GM18507 (cell line): ENCODE measurements at places on chromosomes 5 and 9.
A peak's percentile ranks its signal among the peaks of the same experiment; 100 is the strongest.

- DNase-seq = no peak
Measured at GRCh38 chr5:114438471-114438870, 76.6 kb downstream of the KCNN2 start.

- DNase-seq = peak; percentile 39
Measured at GRCh38 chr5:112492291-112492690, 73.2 kb upstream of the EPB41L4A start.

GRCh38 chr5:139878093-139878492, 82.5 kb downstream of the PSD2 start:
- no peak for DNase-seq

DNA sequence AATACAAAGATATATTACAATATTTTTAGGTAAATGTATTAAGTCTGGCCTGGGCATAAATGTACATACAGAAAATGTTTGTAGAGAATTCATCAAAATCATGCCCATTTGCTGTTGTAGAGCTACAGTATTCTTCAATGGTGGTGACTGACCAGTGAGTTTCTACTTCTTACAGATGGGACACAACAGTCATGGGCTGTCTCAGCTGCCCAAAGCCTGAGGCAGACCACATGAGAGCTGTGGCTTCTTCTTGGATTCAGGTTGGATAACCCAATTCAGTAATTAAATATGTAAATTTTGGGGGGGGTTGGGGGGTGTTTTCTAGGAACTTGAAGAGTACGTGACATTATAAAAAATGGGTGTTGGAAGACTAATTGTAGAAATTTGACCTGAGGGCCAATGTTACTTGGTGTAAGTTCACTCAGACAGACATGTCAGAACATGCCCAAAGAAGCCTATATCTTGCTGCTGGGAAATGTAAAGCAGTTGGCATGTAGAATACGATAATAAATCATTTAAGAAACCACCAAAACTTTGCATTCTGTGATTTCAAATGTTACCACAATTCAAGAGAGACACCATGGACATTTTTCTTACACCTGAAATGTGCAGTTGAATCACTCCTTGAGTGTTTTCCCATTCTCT, 17.9 kb downstream of the STARD4 start:
- no peak for DNase-seq

DNA sequence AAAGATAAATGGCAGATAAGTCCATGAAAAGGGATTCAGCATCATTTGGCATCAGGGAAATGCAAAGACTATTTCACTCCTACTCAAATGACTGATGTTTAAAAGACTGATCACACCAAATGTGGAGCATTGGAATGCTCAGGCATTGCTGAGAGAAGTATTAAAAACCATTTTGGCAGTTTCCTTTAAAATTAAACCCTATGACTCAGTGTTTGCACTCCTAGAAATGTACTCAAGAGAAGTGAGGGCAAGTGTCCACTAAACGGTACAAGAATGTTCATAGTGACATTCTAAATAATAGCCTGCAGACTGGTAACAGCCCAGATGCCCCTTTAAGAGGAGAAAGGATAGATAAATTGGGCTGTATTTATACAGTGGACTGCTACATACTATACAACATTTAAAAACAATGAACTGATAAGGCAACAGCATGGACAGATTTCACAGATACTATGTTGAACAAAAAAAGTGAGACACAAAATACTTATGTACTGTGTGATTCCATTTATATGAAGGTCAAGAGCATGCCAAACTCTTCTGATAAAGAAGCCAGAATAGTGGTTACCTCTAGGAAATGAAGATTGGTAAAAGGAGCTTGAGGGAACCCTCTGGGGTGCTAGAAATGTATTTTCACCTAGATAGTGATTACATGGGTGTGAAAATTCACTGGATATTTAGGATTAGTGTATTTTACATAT, 24.6 kb downstream of the APC start:
- no peak for DNase-seq

DNA sequence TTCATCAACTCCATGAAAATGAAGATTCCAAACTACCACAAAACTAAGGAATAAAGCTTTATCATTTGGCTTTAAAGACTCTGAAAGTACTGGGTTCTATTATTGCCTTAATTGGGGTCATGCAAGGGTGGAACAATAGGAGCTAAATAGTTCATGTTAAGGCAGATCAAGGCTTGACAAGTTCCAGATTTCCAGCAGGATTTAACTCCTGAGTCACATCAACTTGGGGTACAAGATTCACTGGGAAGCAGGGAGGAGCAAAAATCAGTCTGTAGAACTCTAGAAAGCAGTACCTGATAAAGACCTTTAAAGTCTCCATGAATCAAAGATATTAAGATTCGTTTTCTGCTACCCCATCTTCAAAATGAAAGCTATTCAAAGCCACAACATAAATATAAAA, 41.9 kb upstream of the GLRX start:
- DNase-seq = no peak

DNA sequence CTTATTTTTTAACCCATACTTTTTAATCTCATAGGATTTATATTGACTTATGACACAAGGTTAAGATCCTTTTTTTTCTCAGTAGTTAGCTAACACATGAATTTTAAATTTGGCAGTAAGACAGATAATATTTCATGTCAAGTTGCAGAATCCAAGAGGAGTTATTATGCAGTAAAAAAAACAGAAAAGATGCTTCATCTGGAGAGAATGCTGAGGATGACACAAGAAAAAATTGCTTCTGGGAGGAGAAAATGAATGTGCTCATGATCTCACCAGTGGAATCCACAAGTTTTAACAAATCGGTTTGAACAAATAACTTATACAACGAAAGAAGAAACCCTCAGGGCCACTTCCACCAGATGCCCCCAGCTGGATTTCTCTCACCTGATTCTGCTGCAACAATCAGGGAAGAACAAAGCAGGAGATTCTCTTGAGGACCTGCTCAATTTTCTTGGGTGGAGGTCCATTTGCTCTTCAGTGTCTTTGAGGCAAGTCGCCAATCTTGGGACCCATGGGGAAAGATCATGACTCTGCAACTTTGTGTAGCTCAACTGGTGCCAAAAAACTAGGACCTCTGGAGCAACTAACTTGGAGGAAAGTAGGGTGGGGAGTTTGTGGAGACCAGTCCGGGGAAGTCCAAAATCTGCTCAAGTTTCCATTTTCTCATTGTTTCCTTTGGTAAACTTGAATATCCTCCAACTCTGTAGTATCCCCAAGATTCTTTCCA, 50.5 kb upstream of the TNFSF15 start:
- DNase-seq = no peak

- no peak for DNase-seq
Measured at GRCh38 chr9:71897577-71897976, 13.4 kb downstream of the ABHD17B start.
